GOT3 (cell line): ENCODE measurements at places on chromosomes 16 and 17.
A peak's percentile ranks its signal among the peaks of the same experiment; 100 is the strongest.

DNA sequence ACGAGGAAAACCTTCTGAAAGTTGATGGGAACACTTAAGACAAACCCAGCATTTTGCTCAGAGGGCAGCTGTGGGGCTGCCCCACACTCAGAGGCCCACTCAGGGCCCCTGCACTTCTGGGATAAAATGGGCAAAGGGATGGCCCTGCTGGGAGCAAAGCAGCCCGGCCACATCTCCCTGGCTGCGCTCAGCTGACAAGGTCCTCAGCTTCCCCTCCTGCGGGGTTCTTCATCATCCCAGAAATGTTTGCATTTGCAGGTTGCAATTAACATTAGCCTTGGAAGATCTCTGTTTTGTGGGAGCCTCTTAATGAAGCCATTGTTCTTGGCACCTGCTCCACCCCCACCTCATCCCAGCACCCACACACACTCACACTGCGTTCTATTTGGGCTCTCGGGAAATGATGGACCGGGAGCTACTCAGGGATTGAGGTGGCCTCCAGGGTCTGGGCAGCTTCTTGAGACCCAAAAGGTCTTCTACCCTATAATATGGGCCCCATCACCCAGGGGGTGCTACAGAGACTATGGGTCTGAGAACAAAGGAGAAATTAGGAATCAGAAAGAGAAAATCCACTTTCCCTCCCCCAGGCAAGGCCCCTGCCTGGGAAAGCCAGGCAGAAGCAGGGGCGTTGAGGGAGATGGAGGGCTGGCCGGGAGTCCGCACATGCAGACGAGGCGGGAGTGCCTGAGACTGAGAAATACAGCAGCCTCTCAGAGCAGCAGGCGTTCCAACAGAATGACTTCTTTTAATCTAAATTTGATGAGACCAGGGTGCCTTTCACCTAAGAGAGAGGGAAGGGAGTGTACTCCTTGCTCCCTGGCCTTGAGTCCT is 53.7 kb upstream of the RPL38 start:
- DNase-seq, result no peak

DNA sequence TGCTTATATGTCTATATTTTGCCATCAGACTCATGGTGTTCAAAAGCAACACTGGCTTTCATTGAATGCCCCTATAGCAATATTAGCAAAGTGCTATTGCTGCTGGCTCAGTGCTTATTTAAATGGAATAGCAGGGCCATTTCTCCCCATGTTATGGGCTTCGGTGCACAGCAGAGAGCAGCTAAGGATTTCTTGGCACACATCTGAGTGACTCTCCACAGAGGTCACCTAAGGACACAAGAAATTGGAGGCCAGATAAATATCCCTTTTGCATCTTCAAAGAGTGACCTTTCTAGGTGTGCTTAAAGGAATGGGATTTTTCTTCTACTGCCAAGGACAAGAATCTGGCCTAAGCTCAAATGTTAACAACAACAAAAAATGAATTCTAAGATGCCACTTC is 751.8 kb downstream of the CDH11 start:
- DNase-seq, result no peak

DNA sequence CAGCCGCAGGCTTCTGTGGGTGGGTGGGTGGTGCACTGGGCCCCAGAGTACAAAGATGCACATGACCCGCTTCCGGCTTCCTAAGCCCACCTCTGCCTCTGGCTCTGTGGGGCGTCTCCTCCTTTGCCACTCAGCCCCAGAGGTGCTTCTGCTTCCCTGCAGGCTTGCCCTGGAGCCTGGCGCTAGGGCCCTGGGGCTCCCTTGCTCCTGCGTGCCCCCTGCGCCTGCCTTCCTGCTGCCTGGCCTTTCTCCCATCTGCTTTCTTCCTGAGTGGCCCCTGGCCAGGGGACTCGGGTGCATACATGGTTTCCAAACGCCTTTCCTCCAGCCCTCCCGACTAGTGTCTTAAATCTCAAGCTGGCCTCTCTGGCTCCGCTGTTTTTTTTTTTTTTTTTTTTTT is 3.4 kb downstream of the WWOX start:
- no peak for DNase-seq

DNA sequence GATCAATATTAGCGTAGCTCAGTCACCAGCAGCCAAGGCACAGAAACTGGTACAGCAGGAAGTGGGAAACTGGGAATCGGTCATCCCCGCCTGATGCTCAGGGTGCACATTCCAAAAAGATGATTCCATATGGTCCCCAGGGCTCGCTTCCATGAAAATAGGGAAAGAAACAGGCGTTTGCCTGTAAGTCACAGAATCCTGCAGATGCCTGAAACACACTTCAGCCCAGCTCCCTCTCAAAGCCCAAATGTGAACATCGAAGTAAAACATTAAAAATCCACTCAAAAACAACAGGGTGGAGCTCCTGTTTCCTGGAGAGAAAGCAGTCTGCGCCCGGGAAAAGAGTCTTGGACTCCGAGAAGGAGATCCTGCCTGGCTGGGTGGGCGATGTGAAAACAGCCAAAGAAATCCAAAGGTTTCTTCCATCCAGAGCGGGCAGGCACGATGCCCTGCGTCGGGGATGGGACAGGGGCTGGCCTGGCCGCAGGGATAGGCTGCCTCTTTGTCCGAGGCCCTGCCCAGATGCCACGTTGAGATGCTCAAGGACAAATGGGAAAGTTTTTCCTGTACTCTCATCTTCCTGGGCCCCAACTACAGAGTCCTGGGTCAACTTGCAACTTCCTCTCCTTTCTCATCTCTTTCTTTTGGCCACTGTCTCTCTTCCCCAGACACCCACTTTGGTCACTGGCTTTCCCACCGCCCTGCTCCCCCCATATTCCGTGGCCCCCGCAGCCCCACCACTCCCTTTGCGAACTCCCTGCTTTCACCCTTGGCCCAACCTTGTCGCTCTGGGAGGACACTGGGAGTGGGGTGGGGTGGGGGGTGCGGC is 743 bp downstream of the WIPI1 start:
- DNase-seq, result peak; percentile 32

- no peak for DNase-seq
Measured at GRCh38 chr17:43984521-43984920, 19.9 kb upstream of the NAGS start.

- no peak for DNase-seq
Measured at GRCh38 chr17:56185491-56186221, 32.4 kb downstream of the ANKFN1 start.

- no peak for DNase-seq
Measured at GRCh38 chr16:11356573-11357331, 11.5 kb downstream of the RMI2 start.

GRCh38 chr17:5813357-5813756 is 229.0 kb upstream of the NLRP1 start:
- no peak for DNase-seq

GRCh38 chr17:79109584-79109983 is 35.0 kb downstream of the ENGASE start:
- DNase-seq, result no peak

GRCh38 chr17:44911133-44912001 is 3.9 kb downstream of the GFAP start:
- DNase-seq, result no peak

- no peak for DNase-seq
Measured at GRCh38 chr17:78891406-78892061, 11.5 kb downstream of the CEP295NL start.

- no peak for DNase-seq
Measured at GRCh38 chr16:81165411-81166097, 69.4 kb upstream of the GCSH start.

GRCh38 chr16:84973776-84974523 is 37.4 kb downstream of the ZDHHC7 start:
- no peak for DNase-seq

DNA sequence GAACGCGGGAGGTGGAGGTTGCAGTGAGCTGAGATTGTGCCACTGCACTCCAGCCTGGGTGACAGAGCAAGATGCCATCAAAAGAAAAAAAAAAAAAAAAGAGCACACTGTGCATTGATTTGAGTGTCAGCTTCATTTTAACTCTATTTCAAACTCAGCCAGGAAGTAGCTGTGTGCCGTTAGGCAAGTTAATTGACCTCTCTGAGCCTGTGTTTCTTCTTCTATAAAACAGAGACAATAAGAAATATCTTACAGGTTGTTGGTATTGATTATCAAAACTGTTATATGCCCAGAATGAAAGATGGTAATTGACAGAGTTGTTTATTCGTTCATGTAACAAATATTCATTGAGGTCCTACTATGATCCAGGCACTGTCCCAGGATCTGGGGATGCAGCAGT is 83.3 kb downstream of the CMC2 start:
- no peak for DNase-seq

- no peak for DNase-seq
Measured at GRCh38 chr17:1186214-1186820, 6.5 kb upstream of the ABR start.

DNA sequence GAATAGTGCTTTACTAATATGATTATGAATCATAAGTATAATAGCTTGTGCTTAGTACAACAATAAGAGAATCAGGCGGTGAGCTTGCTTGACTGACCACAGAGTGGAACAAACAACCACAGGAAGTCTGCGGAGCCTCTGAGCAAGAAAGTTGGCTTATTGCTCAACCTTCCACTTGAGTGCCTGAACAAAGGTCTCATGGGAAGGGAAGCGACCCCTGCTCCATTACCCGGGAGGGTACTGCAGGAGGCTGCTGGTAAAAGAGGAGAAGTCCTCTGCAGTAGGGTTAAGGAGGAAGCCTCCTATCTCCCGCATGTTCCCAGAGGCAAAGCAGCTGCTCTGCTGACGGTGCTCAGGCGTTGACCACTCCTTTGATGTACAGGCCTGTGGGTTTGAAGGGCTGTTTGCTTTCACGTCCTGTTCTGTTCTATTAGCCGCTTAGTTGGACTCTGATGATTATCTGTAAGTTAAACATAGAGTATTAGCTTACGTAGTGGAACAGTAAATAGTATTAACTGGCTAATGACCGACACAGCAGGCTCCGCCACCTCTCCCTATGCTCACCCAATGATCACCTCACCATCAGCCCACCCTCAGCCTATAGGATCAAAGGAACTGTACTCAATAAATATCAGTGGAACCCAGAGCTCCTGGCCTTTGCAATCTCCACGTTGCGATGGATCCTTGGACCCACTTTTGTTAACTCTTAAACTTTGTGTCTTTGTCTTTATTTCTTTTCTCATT is 17.5 kb downstream of the ALOX15B start:
- DNase-seq, result no peak

- peak; percentile 95 for DNase-seq
Measured at GRCh38 chr16:88856828-88857727, at the start of the genes GALNS and TRAPPC2L. GALNS (minus strand) TSS chr16:88856947; CDS start chr16:88856877, 70 bp downstream. TRAPPC2L (plus strand) TSS chr16:88857127; CDS start chr16:88857151, 24 bp downstream.

DNA sequence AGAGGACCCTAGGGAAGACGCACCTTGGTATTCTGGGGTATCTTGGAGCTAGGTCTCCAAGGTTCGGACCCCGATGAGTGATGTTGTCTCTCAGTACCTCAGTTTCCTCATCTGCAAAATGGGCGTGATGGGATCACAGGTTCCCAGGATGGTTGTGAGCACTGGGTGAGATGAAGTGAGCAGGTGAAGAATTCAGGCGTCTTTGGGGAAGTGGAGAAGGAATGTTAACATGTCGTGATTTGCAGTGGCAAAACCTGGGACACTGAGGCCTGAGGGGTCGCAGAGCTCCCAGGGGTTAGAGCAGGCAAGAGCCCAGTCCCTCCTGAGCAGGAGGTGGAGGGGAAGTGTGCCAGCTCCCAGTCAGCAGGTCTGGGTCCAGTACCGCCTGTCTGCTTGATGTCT is 215.1 kb upstream of the GSE1 start:
- DNase-seq, result no peak

GRCh38 chr17:15350777-15351477 is 9.5 kb upstream of the TEKT3 start:
- no peak for DNase-seq
